Right ventricle myocardium inferior (tissue), 1 donor: ENCODE measurements at places on chromosomes 3 and 15. TPM values are rescaled to one million over a fixed set of nuclear protein-coding genes. Genes with fewer than 3 reads are reported as not detected.

DNA sequence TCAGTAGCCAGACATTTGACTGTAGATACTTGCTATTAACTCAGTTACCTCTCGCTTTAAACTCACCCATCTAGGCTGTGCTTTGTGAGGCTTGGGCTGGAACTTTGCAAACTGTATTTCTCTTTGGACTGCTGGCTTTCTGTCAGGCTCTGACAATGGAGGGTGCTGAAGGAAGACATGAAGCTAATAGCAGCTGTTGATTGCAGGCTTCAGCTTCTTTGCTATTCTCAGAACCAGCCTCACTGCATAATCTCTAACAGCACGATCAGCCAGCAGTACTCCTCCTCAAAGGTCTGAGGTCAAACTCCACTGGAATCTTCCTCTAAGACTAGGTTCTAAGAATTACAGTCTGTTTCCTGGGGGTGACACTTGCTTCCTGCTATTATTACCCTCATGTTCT is 295.6 kb downstream of the ZBBX start:
- DNase-seq = no peak

GRCh38 chr3:65619451-65619881 is 419.3 kb downstream of the MAGI1 start:
- DNase-seq = no peak

- no peak for DNase-seq
Observed at GRCh38 chr3:98705694-98706093, 57.4 kb upstream of the ST3GAL6 start.

DNA sequence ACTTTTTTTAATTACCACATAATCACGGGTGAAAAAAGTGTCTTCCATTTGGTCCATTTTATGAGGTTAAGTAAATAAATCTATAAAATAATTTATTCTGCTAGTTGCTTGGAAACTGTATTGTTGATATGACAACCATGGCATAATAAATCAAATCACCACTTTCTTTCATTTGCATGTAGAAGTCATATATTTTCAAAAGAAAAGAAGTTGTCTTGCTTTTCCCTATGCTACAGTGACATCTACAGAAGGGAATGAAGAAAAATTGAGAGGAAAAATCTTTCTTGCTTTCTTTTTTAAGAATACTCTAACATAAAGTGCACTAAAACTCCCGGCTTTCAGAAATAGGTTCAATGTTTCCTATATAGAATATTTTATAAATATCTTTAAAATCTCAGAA is 228.5 kb downstream of the ZBBX start:
- DNase-seq = no peak

- DNase-seq = no peak
Observed at GRCh38 chr15:51356983-51357382, 15.5 kb downstream of the GLDN start.

- peak; percentile 81 for DNase-seq
Observed at GRCh38 chr3:184757022-184757651, 45.3 kb upstream of the MAGEF1 start.

The FOXP1 gene
- total RNA-seq = 38.5 TPM

The MITF gene
- 71.0 TPM for total RNA-seq
